ENCODE measurements at places on chromosomes 3 and 15.

- DNase-seq: no peak
These were observed 9.9 kb downstream of the CCR5 start for GRCh38 chr3:46380471-46381221.

DNA sequence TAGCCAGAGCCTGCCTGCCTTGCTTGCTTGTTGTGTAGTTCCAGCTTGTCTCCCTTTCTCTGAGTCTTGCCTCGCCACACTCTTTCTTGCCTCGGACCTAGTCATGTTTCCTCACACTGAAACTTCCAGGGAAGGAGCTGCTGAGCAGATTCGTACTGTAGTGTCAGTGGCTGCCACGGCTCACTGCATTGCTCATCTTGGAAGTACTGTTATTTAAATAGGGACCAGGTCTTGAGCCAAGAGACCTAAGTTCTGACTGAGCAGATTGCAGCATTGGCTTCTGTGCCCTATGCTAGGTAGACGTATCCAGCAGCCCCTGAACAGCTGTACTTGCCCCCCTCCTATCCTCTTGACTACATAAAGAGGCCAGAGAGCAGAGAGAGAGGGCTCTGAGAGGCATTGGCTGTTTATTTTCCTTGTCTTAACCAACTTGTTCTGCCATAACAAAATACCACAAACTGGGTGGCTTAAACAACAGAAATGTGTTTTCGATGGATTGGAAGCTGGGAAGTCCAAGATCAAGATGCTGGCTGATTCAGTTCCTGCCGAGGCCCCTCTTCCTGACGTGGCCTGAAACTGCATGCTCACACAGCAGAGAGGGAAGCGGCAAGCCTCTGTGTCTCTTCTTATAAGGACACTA, 5.8 kb upstream of the RARRES1 start:
- no peak for DNase-seq

GRCh38 chr3:127959873-127960272, 44.8 kb downstream of the KBTBD12 start:
- no peak for DNase-seq

- DNase-seq: no peak
These were observed 32.6 kb upstream of the PCSK6 start for GRCh38 chr15:101522091-101522490.

DNA sequence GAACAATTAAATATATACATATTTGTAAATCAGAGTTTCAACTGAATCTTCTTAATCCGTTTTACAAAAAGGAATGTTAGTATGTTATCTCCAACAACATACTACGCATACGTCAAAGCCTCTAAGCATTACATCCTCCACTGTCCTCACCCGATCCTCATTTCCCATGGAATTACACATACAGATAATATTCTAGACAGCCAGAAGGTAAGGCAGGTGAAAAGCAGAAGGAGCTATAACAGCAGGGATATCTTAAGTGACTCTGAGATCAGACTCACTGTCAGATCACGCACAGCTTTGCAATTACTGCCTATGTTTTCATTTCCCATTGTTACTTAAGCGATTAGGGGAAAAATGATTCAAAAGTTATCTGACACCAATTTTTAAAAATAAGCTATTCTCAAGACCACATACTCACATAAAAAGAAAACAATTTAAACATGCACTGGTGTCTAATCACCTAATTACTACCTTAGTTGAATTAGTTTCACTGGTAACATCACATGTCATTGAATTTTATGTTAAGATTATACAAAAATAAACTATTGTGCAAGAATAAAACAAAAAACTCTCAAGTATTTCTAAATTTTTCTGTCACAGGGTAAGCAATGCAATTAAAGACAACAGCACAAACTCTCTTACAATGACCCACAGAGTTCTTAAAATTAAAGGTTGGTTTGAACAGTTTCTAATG, 92.8 kb downstream of the TBL1XR1 start:
- no peak for DNase-seq
